ENCODE measurements at places on chromosomes 16 and 17.

DNA sequence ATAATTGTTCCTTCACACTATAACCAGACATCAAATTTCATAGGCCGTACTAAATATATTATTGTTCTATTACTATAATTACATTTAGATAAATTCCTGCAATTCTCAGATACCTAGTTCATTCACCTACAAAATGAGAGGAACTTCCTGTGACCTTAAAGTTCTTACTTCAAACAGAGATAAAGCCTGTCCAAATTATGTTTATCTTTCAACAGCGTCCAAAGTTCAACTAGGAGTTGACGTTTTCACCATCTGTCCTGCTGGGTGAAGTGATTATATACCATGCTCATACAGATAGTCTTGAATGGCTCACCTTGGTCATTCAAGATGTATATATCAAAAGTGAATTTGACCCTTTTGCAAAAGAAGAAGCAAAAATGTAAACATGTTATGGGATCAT lies 440.6 kb downstream of the CDH8 start:
- no peak for DNase-seq

- DNase-seq: no peak
Observed at GRCh38 chr16:55495616-55496289, 13.1 kb upstream of the LPCAT2 start.

DNA sequence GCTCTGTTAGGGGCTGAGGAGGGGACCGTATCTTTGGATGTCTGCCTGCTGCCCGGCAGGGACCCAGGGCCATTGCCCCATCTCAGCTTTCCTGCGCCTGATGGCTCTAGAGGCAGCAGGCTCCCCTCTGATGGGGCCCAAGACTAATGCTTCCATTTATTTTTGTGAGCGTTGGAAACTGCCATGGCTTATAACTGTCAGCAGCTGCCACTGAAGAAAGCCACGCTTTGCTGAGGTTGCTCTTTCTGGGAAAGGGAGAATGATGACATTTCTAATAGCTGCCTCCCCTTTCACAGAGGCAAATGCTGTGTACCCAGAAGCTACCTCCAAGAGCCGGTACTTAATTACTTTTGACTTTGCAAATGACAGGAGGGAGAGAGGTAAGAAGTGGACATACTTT lies 103.8 kb downstream of the HAPSTR1 start:
- no peak for DNase-seq

GRCh38 chr17:30363715-30364202 lies 15.0 kb upstream of the CPD start:
- DNase-seq: peak; percentile 94

DNA sequence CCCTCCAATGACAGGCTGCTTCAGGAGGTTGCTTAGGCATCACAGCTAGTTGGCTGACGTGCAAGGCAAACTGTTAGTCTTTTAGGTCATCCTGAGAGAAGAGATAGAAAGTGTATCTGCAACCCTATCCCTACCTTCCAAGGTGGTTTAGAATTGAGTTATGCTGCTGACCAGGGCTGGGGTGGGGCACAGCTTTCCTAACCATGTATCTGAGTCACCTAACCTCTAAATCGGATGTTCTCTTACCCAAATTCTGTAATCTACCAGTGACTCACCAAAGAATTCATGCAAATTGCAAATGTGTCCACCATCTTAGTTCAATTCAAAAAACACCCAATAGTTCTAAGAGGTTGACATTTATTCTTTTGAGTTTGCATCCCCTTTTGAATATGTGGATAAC lies 107.2 kb upstream of the DYNLRB2 start:
- DNase-seq: no peak

DNA sequence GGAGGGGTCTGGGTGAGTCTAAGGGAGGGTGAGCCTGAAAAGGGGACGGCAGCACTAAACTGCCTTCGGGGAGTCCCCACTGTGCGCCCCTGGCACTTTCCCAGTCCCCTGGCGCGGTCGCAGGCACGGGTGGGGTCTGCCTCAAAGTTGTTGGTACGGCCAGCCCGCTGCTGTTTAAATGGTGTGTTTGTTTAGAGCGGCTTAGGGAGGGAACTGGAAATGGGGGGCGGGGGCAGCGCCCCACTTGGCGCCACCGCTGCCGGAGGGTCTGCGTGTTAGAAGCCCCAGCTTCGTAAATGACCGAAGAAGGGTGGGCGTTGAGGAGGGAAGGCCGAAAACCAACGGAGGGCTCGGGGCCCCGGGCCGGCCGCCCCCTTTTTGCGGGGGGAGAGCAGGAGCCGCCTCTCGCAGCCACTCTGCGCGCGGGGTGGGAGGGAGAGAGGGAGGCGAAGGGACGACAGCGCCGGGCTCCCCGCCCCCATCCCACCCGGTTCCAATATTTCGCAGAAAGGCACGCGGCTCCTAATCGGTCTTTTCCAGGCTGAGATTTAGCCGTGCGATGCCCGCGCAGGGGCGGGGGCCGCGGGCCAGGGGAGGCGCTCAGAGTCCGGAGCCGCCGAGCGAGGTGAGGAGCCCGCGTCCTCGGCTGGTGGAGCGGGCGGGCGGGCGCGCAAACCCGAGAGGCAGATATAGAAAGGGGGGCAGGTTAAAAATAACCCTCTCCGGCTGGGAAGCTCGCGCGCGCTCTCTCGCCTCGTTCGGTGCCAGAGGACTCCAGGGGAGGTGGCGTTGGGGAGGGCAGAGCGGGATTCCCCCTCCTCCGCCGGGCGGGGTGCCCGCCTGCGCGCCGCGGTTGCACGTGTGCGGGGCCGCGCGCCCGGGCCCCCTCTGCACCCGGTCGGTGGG lies 54.9 kb downstream of the SREBF1 start:
- DNase-seq: no peak

DNA sequence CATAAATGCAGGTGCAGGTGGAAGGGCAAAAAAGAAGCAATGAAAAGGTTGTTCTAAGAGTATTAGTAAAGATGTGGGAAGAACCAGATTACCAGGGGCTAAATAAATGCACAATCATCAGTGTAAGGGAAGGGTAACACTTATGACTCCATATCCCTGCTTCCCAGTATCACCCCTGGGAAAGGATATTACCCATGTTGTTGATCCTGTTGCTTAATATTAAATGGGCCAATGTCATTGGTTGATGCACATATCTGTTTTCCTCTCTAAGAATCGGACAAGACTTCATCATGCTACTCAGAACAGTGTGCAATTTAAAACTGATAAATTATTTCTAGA lies 34.7 kb upstream of the ABCA6 start:
- no peak for DNase-seq

DNA sequence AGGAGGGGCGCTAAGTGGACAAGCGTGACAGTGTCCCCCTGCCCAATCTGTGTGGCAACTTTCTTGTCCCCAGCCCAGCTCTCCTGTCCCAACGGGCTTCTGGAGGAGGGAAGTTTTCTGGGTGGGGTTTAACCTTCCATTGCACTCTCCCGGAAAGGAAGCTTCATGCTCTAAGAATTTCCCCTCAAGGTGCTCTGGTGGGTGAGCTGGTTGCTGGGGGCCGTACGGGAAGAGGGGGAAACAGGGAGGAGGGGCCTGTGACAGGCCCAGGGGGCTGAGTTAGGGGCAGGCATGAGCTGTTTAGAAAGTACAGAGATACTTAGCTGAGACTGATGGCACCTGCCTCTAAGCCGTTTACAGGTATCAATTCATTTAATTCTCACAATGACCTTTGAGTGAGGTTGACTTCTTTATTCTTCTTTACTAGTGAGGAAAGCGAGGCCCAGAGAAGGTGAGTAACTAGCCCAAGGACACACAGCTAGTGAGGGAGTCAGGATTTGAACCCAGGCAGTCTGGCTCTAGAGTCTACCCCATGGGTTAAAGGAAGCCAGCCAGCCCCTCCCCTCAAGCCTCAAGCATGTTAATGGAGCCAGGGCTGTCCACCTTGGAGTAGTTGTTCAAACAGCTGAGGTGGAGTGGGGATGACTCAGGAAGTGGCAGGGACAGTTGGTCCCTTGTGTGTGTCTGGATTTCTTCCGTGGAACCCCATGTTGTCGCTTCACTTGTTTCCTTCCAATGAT lies 18.9 kb downstream of the ADGRG1 start:
- no peak for DNase-seq

GRCh38 chr17:48143629-48144028 lies 36.1 kb downstream of the SNX11 start:
- DNase-seq: no peak

GRCh38 chr16:81357711-81358260 lies 43.0 kb downstream of the GAN start:
- DNase-seq: no peak

DNA sequence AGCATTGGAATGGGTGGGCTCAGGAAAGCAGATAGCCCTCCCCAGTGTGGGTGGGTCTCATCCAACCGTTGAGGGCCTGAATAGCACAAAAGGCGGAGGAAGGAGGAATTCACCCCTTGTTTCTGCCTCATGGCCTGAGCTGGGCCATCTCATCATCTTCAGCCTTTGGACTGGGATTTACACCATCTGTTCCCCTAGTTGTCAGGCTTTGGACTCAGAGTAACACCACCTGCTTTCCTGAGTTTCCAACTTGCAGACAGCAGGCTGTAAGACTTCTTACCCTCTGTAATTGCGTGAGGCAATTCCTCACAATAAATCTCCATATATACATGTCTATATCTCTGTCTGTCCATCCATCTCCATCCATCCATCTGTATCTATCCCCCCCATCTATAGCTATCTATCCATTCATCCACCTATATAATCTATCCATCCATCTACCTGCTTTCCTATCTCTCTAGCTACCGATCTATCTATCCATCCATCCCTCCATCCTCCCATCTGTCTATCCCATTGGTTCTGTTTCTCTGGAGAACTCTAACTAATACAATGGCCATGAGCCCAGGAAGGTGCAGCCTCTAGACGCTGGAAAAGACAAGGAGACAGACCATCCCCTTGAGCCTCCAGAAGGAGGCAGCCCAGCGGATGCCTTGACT lies 21.3 kb downstream of the DNAH17 start:
- no peak for DNase-seq

DNA sequence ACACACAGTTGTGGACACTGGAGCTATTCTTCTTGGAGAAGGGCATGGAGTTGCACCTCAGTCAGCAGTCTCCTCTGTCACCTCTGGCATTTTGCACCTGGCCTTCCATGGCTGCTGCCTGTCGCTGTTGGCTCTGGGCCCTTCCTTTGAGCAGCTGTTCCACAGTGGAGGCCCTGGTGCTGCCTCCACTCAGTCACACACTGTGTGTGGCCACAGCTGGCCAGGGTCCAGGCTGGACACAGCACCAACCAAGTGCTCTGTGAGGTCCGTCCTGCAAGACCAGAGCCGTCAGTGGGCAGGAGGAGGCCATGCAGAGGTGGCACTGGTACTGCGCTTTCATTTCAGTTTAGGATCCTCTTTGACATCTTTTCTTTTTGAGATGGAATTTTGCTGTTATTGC lies 21.6 kb upstream of the MED9 start:
- no peak for DNase-seq
